ENCODE measurements at places on chromosomes 6 and 20. TPM values are rescaled to one million over a fixed set of nuclear protein-coding genes. Genes with fewer than 3 reads are reported as not detected.

GRCh38 chr20:63475209-63475608 lies 2.8 kb upstream of the KCNQ2 start:
- DNase-seq, result no peak

DNA sequence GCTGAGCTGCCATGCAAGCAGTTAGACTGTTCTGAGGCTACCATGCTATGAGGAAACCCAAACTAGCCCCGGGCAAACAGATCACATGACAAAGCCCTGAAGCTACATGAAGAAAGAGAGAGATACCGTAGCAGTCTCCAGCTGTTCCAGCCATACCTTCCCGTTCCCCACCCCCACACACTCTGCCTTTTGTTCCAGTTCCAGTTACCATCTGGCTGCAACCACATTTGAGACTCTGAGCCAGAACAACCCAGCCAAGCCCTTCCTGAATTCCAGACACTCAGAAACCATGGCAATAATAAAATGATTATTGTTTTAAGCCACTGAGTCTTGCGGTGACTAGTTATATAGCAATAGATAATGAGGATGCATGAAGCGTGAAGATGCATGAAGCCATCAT lies 28.3 kb downstream of the RIN2 start:
- no peak for DNase-seq

DNA sequence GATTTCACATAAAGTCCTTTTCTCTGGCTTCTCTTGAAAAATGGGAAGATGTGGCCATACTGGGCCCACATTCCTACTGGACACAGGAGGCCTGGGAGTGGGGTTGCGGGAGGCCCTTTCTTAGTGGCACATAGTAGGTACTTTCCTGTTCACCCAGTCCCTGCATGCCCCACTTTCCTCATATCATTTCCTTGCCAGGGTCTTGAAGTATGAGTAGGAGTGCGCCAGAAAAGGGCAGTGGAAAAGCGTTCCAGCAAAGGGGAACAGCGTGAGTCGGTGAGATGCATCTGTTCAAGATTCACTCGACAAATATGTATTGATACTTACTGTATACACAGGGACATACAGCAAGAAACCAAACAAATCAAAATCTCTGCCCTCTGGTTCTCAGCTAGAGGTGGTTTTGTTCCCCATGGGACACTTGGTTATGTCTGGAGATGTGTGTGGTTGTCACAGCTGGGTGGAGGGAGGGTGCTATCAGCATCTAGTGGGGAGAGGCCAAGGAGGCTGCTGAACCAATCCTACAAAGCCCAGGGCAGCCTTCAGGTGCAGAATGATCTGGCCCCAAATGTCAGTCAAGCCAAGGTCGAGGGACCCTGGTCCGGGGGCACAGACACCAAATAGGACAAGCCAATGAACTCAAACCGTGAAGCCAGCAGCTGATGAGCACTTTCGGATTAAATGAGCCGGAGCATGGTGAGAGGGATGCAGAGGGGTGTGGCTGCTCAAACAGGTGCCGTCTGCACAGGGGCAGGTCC lies 151.4 kb downstream of the CEBPB start:
- no peak for DNase-seq

DNA sequence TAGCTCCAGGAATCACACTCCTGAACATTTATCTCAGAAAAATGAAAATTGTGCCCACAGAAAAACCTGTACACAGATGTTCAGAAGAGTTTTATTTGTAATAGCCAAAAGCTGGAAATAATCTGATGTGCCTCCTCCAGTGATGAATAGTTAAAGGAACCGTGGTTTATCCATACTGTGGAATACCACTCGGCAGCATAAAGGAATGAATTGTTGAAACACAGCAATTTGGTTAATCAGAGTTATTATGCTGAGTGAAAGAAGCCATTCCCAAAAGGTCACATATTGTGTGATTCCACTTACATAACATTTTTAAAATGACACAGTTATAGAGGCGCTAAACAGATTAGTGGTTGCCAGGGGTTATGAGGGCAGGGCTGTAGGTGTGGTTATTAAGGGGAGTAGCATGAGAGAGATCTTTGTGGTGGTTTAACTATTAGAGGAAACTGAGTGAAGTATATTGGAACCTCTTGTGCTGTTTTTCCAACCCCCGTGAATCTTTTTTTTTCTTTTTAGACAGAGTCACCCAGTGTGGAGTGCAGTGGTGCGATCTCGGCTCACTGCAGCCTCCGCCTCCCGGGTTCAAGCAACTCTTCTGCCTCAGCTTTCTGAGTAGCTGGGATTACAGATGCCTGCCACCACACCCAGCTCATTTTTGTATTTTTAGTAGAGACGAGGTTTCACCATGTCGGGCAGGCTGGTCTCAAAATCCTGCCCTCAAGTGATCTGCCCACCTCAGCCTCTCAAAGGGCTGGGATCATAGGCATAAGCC lies 26.2 kb downstream of the PSMF1 start:
- DNase-seq, result no peak

DNA sequence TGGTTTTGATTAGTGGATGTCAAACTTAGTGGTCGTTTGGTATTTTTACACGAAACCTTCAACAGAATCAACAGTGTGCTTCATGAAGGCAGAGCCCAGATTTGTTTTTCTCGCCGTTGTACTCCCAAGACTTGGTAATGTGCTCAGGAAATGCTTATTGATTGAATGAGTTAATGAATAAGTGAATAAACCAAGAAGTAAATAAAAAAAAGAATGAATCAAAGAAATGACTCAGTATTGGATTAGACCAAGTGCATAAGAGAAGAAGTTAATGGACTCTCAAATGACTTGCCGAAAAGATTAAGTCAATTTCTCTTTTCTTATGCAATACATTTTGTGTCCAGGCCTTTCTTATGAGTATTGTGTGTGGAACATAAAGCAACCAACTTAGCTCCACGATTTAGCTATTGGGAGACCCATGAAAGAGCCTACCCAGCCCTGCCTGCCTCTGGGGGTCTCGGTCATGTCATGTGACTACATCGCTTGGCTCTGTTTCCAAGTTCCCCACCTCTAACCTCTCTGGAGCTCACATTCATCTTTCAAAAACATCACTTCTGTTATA lies 10.6 kb upstream of the FUCA2 start:
- no peak for DNase-seq

DNA sequence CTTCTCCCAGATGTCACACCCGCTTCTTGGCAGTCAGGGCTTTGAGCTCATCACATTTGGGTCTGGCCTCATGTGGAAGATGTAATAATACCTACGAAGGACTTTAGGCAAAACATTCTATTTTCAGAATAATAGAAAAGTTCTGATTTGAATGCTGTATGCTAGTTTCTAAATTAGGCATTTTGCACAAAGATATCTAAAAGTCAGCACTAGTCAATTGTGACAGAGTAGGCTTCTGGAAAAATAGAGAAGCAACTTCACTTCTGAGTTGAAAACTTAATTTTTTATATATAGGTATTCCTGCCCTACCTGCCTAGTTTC lies 38.3 kb upstream of the CD2AP start:
- no peak for DNase-seq

GRCh38 chr6:25882051-25882496 lies 8.0 kb upstream of the SLC17A3 start:
- DNase-seq, result peak; percentile 49

DNA sequence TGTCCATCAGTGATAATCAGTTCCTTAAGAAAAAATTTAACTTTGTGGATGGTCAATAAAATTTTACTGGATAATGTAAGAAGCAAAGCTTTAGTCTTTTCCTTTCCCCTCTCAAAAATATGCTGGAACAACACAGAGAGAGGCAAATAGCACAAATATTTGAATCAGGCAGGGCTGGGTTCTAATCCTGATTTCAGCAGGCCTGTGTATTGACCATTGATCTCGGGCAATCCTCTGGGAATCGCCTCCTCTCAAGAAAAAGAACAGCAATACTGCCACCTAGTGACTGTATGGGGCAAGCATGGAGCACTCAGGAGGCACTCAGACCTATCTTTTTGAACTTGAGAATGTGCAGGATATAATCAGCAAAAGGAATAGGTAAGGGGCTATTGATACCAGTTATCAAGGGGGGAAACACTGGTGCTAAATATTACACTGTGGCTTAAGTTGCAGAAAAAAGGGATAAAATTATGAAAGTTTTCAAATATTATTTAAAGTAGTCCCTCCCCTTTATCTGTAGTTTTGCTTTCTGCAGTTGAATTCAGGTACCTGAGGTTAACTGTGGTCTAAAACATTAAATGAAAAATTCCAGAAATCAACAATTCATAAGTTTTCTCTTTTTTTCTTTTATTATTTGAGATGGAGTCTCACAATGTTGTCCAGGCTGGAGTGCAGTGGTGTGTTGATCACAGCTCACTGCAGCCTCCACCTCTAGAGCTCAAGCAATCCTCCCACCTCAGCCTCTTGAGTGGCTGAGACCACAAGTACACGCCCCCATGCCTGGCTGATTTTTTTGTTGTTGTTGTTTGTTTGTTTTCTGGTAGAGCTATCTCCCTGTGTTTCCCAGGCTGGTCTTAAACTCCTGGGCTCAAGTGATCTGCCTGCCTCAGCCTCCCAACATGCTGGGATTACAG lies 91.8 kb upstream of the NHSL1 start:
- DNase-seq, result peak; percentile 62

DNA sequence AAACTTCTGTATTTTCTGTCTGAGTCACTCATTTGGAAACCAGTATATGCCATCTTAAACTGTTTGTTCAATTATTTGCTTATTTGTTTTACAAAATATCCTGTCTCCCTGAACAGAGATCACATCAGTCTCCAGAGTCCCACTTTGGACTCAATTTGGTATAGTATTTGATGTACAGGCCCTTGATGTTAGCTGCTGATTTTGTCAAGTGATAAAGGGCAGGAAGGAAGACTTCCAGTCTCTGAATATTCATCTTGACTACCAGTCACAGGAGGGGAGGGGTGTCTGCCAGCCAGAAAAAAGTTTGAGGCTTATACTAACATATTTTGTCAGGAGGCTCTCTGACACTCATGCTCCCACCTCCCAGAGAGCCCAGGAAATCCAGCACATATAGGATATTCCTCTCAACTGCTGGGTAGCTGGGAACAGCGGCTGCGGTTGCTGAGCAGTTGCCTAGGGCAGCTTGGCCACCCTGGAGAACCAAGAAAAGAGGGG lies 376.8 kb upstream of the RUNX2 start:
- DNase-seq, result no peak

GRCh38 chr6:7108964-7109836 lies 1.4 kb downstream of the RREB1 start:
- DNase-seq, result peak; percentile 57

Gene TRDN
- not detected for total RNA-seq

Gene BCAS4
- 15.7 TPM for total RNA-seq

Gene EEF1A2
- 0.12 TPM for total RNA-seq

Gene GSTA1
- not detected for total RNA-seq

Gene FOXF2
- not detected for total RNA-seq

Gene RSPO3
- not detected for total RNA-seq

Gene JPH2
- total RNA-seq, result not detected

Data from activated naive CD4-positive, alpha-beta T cell treated with anti-CD3 and anti-CD28 coated beads for 36 hours (primary cell).